Right atrium auricular region (tissue), 2 donors: ENCODE measurements at places on chromosomes 3 and 15. TPM values are rescaled to one million over a fixed set of nuclear protein-coding genes. Genes with fewer than 3 reads are reported as not detected.
A peak's percentile ranks its signal among the peaks of the same experiment; 100 is the strongest.

BOC gene
- total RNA-seq = 10.6 TPM

CHAC1 gene
- total RNA-seq = 36.1 TPM

NEK11 gene
- total RNA-seq = 2.0 TPM

TMEM207 gene
- total RNA-seq = not detected

EPHA3 gene
- 5.4 TPM for total RNA-seq

ATP13A5 gene
- total RNA-seq = not detected

CLSTN2 gene
- 28.3 TPM for total RNA-seq

ATXN7 gene
- 15.5 TPM for total RNA-seq

DNA sequence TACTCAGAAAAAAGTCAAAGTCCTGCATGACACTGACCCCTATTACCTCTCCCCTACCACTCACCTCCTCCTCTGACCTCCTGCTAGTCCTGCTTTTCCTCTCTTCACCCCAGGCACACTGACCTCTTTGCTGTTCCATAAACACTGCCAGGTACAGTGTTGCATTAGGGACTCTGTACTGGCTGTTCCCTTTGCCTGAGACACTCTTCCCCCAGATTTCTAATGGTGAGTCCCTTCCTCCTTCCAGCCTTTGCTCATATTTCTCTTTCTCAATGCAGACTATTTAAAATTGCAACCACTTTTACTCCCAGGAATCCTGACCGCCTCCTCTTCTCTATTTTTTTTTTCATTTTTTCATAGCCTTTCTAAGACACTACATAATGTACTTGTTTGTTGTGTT is 36.3 kb upstream of the UBE2E2 start:
- no peak overlapping the region for H3K27ac ChIP-seq
- H3K4me1 ChIP-seq = no peaks in the 10 kb centered on the region
- DNase-seq = no peak
- no peaks in the 10 kb centered on the region for H3K36me3 ChIP-seq
- H3K27me3 ChIP-seq = no peaks in the 10 kb centered on the region

DNA sequence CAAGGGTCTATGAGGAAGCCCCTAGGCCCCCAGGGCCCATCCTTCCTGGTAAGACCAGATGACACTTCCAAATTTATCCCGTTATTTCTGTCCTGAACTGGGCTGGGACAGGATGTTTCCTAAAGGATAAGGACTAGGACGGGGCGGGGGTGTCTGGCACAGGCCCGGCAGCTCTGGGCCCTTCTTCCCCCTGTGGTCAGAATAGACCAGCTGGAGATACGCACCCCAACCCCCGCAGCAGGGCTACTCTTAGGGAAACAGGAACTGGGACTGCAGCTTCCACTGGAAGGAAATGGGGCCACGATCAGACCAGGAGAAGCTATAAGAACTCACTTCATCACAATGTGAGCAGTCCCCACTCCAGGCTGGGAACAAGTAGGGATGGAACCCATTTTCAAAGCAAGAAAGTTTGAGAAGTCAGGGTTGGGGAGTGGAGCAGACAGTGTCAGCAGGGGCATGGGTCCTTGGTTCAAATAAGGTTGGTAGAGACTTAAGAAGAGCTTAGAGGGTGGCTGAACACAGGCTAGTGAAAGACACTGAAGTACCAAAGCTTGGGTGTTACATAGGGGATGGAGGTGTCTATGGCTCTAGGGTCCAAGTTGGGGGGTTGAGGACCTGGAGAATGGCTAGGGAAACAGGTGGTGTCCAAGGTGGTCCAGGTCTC is 1.1 kb downstream of the NCKIPSD start:
- no peaks in the 10 kb centered on the region for H3K27me3 ChIP-seq
- peak; percentile 81 for DNase-seq
- H3K4me3 ChIP-seq = peak overlapping the region; percentile 94
- H3K27ac ChIP-seq = peak overlapping the region; percentile 91
- no peaks in the 10 kb centered on the region for H3K4me1 ChIP-seq
- peaks cover 59% of the 10 kb centered on the region for H3K36me3 ChIP-seq

- H3K4me3 ChIP-seq = no peak overlapping the region
- H3K36me3 ChIP-seq = no peaks in the 10 kb centered on the region
- H3K4me1 ChIP-seq = no peaks in the 10 kb centered on the region
These were observed 75.7 kb upstream of the FBN1 start for GRCh38 chr15:48721061-48721810.

DNA sequence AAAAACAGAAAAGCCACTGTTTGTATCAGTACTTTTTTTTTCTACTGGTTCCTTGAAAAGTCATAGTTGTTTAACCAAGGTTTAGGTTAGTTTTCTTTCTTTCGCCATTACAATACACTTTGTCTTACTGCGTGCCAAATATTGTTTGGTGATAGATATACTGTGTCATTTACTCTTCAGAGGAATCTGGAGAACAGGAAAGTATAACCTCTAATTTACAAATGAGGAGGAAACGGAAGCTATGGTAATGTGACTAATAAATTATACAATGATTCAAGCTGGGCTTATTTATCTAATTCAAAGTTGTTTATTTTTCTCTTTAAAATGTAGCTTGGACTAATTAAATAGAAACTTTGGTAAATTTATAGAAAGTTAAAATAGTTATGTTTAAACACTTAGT is 96.2 kb upstream of the ROBO2 start:
- no peak for DNase-seq
- H3K4me3 ChIP-seq = no peak overlapping the region
- no peak overlapping the region for H3K27ac ChIP-seq

- H3K27me3 ChIP-seq = no peaks in the 10 kb centered on the region
- no peaks in the 10 kb centered on the region for H3K4me1 ChIP-seq
- no peak overlapping the region for H3K4me3 ChIP-seq
These were observed 79.2 kb downstream of the PLSCR2 start for GRCh38 chr3:146390006-146390772.

- H3K27ac ChIP-seq = no peak overlapping the region
- H3K36me3 ChIP-seq = no peaks in the 10 kb centered on the region
- H3K4me3 ChIP-seq = no peak overlapping the region
These were observed 39.6 kb downstream of the SLCO2A1 start for GRCh38 chr3:133989936-133990702.

DNA sequence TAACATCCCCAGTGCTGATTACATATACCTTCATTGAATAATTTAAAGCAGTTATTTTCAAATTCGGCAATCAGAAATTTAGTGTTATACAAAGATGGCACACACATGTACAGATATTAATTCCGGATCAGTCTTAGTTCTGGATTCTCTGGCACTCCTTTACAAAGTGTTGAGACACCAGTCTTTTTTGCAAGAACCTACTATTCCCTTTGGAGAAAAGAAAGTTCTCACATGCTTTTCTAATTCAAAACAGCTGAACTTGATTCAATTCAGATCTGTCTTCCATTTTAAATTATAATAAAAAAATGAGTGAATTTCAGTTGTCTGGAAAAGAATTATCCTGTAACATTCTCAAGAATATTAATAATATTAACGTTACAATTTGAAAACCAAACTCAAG is 20.4 kb downstream of the CCDC191 start:
- peaks cover 3% of the 10 kb centered on the region for H3K36me3 ChIP-seq
- no peaks in the 10 kb centered on the region for H3K27me3 ChIP-seq
- no peak overlapping the region for H3K27ac ChIP-seq
- H3K4me3 ChIP-seq = no peak overlapping the region
- H3K4me1 ChIP-seq = no peaks in the 10 kb centered on the region

GRCh38 chr15:67067930-67068551 is 2.6 kb downstream of the SMAD3 start:
- peak overlapping the region; percentile 96 for H3K27ac ChIP-seq
- H3K36me3 ChIP-seq = peaks cover 6% of the 10 kb centered on the region

GRCh38 chr3:17088602-17089313 is 204.0 kb downstream of the PLCL2 start:
- no peaks in the 10 kb centered on the region for H3K4me1 ChIP-seq
- H3K4me3 ChIP-seq = no peak overlapping the region
- no peaks in the 10 kb centered on the region for H3K27me3 ChIP-seq

DNA sequence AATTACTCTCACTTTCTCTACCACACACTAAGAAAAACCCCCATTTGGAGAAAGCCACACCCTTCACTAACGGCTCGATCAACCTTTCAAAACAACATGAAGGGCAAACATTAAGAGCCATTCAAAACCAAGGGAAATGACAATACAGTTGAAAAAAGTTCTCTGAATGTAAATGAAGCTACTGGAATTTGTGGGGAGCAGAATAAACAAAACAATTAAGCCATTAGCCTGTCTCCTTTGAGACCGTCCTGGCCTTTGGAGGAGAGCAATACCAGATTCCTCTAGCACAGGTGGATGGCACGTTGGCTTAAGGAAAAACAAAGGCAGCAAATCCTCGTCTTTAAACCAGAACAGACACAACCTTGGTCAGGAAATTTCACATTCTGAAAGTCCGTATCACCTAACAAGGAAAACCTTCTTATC is 18.7 kb downstream of the MYO1E start:
- peaks cover 29% of the 10 kb centered on the region for H3K4me1 ChIP-seq
- H3K4me3 ChIP-seq = no peak overlapping the region
- no peak overlapping the region for H3K27ac ChIP-seq
- no peaks in the 10 kb centered on the region for H3K36me3 ChIP-seq

DNA sequence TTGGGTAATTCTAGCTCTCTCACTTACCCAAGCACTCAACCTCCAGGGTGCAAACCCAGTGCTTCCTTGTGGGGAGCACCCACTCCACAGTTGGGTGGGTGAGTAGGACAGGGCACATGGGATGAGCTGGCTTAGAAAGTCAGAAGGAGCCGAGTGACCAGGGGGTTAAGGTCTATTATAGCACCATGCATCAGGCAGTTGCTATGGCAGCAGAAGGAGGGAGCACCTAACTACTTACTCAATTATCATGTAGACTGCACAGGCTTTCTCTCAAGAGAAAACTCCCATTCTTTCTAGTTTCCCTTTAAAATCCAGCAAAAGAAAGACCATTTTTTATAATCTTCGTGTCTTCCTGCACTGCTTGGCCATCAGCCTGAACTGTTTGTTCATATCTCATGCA is 163.0 kb downstream of the OCA2 start:
- H3K4me3 ChIP-seq = no peak overlapping the region
- DNase-seq = no peak
- no peaks in the 10 kb centered on the region for H3K36me3 ChIP-seq
- no peaks in the 10 kb centered on the region for H3K27me3 ChIP-seq

DNA sequence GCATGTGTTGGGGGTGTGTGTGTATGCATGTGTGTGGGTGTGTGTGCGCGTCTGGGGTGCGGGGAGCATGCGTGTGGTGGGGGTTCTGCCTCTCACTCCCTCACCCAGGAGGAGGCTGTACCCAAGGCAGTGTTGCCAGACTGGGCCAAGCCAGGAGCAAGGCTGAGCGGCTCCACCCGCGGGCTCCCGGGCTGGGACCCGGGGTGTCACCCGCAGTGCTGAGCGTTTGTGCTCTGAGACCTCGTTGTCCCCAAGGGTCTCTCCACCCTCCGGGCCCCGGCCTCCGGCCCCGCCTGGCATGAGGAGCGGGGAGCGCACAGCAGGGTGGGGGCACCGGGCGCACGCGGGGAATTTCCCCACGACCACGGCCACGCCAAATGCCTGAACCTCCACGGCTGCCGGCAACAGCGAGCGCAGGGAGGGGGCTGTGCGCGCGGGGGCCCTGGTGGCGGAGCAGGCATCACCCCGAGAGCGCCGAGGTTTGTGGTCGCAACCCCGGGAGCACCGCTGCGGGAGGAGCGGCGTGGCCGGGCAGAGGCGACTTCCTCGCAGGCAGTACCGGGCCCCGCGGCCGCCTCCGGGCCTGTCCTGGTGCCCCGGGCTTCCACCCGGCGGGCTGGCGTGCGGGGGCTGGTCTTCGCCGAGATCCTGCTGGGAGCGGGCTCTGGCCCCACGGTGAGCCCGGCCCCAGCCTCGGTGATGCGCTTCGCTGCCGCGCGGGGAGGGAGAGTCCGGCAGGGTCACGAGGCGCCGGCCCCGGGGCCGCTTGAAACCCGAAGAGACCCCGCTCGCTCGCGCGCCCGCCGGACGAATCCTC is 7.4 kb upstream of the OCA2 start:
- DNase-seq = no peak
- H3K4me3 ChIP-seq = peak overlapping the region; percentile 64
- H3K27ac ChIP-seq = peak overlapping the region; percentile 1
- H3K36me3 ChIP-seq = peaks cover 3% of the 10 kb centered on the region
- no peaks in the 10 kb centered on the region for H3K27me3 ChIP-seq

GRCh38 chr15:64604319-64604718 is 143.9 kb downstream of the ZNF609 start:
- no peaks in the 10 kb centered on the region for H3K4me1 ChIP-seq
- H3K36me3 ChIP-seq = no peaks in the 10 kb centered on the region
- no peaks in the 10 kb centered on the region for H3K27me3 ChIP-seq
- H3K4me3 ChIP-seq = no peak overlapping the region
- H3K27ac ChIP-seq = no peak overlapping the region
- no peak for DNase-seq

GRCh38 chr15:66715181-66715624 is 13.2 kb downstream of the SMAD6 start:
- peaks cover 55% of the 10 kb centered on the region for H3K4me1 ChIP-seq
- no peaks in the 10 kb centered on the region for H3K27me3 ChIP-seq
- H3K4me3 ChIP-seq = no peak overlapping the region
- DNase-seq = no peak

GRCh38 chr3:60330107-60330506 is 921.1 kb downstream of the FHIT start:
- no peak for DNase-seq
- no peaks in the 10 kb centered on the region for H3K4me1 ChIP-seq

DNA sequence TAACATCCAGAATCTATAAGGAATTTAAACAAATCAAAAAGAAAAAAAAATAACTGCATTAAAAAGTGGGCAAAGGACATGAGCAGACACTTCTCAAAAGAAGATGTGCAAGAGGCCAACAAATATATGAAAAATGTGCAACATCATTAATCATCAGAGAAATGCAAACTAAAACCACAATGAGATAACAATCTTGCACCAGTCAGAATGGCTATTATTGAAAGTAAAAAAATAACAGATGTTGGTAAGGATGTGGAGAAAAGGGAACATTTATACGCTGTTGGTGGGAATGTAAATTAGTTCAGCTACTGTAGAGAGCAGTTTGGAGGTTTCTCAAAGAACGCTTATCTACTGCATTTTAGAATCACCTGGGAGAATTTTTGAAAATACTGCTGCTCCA is 186.1 kb downstream of the OTOL1 start:
- H3K4me1 ChIP-seq = no peaks in the 10 kb centered on the region
- DNase-seq = no peak
- H3K27me3 ChIP-seq = no peaks in the 10 kb centered on the region

DNA sequence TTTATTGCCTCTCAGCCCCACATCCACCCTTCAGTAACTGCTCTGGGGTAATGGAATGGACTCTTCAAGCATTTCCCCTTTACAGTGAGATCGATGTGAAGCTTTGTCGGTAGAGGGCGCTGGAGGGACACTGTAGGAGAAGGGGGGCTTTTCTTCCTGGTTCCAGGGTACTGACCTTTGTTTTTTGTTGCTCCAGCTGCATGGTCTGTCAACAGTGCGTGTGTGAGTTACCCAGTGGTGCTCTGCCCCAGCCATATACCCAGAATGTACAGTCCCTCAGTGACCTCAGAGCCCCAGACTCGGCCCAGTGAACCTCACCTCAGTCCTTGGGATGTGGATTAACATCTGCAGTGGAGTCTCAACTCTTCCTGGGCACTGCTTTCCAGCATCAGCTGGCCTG is 180.3 kb upstream of the TSC22D2 start:
- H3K4me1 ChIP-seq = peaks cover 9% of the 10 kb centered on the region
- no peak overlapping the region for H3K27ac ChIP-seq
- DNase-seq = no peak
- no peaks in the 10 kb centered on the region for H3K27me3 ChIP-seq
- no peaks in the 10 kb centered on the region for H3K36me3 ChIP-seq
